ENCODE measurements at places on chromosomes 7 and 10.

GRCh38 chr7:77783111-77783510, 15.1 kb downstream of the TMEM60 start:
- H3K27ac ChIP-seq, result no peak overlapping the region
- peaks cover 59% of the 10 kb centered on the region for H3K36me3 ChIP-seq
- H3K27me3 ChIP-seq, result no peaks in the 10 kb centered on the region

- no peaks in the 10 kb centered on the region for H3K36me3 ChIP-seq
- no peak overlapping the region for H3K4me3 ChIP-seq
- no peaks in the 10 kb centered on the region for H3K27me3 ChIP-seq
- DNase-seq, result no peak
These were observed 202.8 kb downstream of the BMPER start for GRCh38 chr7:34108165-34108564.

- no peak for DNase-seq
- H3K4me3 ChIP-seq, result no peak overlapping the region
- H3K4me1 ChIP-seq, result no peaks in the 10 kb centered on the region
- no peaks in the 10 kb centered on the region for H3K36me3 ChIP-seq
- H3K27me3 ChIP-seq, result no peaks in the 10 kb centered on the region
- peak overlapping the region; percentile 16 for H3K27ac ChIP-seq
These were observed 78.8 kb upstream of the GSDME start for GRCh38 chr7:24836084-24836483.

DNA sequence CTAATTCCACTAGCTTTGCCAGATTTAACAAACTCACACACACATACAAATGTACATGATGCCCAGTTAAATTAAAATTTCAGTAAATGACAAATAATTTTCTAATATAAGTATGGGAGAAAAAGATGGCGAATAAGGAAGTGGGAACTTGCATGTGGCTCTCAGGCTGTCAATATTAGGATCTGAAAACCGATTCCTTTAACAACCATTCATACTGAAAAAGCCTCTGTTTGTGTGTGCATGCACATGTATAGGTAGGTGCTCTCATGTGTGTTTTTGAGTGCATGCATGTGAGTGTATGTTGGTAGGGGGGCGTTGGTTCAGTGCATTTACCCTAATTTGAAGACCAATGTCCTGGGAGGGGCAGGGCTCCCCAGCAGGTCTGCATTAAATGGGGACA, 125.3 kb downstream of the HTR7 start:
- no peak overlapping the region for H3K27ac ChIP-seq
- H3K4me3 ChIP-seq, result no peak overlapping the region
- no peak for DNase-seq
- H3K36me3 ChIP-seq, result no peaks in the 10 kb centered on the region

DNA sequence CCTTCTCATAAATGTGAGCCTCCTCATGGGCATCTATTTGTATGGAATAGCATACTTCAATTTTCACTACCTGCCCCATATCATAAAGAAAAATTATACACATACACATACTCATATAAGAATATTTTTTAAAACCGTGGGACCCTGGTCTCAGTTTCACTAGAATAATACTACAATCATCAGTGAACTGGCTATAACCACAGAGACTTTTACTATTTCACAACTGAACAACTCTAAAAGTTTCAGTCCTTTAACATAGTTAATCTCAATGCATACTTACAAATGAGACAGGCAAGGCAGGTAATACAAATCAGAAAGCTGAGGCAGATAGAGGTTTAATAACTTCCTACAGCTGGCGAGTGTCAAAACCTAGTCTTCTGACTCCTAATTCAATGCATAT, 83.1 kb downstream of the LRRN3 start:
- no peak overlapping the region for H3K27ac ChIP-seq
- H3K36me3 ChIP-seq, result no peaks in the 10 kb centered on the region
- H3K4me1 ChIP-seq, result no peaks in the 10 kb centered on the region
- no peaks in the 10 kb centered on the region for H3K27me3 ChIP-seq

DNA sequence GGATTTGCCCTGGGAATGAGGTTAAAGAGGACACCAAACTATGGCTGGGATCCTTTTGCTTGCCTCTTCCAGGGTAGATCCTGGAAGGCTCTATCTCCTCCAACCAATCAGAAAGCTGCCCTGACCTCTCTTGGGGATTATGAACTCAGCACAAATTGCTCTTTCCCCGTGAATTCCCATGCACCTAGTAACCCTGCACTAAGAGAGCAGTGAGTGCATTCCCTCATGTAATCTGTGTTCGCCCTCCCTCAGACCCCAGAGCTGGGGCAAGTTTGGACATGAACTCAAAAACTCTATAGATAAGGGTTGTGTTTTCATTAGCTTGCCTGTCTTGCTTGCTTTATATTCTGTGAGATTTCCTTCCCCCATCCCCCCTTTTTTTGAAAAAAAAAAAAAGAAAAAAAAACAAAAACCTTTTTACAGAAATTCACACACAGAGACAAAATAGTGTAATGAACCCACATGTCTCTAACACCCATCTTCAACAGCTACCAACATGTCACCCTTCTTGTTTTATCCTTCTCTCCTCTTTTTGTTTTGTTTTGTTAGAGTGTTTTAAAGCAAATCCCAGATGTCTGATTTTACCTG, 225.5 kb upstream of the TCF7L2 start:
- H3K36me3 ChIP-seq, result no peaks in the 10 kb centered on the region
- H3K4me3 ChIP-seq, result no peak overlapping the region
- DNase-seq, result no peak
- H3K4me1 ChIP-seq, result no peaks in the 10 kb centered on the region

DNA sequence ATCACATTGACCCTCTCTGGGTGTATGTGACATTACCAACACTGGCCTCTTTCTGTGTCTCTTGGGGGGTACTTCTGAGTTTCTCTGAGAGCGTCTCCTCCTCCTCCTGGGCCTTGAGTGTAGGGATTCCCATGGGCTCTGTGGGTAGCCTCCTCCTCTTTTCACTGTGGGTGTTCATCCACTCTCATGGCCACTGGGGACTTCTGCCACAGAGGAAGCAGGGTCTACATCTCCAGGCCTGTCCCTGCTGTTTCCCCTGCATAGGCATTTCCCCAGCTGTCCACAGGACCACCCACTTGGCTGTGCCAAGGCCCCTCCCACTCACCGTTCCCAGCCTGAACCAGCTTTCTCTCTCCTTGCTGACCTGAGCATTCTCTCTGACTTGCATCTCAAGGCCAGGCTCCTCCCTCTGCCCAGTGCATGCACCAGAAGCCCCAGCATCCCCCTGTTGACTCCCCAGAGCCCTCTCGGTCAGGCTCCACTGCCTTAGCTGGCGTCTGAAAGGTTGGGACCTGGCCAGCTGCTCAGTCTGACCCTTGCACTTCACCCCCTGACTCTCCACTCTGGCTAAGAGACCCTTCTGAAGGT, 487.6 kb downstream of the GLRX3 start:
- no peak overlapping the region for H3K27ac ChIP-seq
- DNase-seq, result no peak
- no peak overlapping the region for H3K4me3 ChIP-seq
- no peaks in the 10 kb centered on the region for H3K4me1 ChIP-seq
- no peaks in the 10 kb centered on the region for H3K36me3 ChIP-seq
- no peaks in the 10 kb centered on the region for H3K27me3 ChIP-seq

DNA sequence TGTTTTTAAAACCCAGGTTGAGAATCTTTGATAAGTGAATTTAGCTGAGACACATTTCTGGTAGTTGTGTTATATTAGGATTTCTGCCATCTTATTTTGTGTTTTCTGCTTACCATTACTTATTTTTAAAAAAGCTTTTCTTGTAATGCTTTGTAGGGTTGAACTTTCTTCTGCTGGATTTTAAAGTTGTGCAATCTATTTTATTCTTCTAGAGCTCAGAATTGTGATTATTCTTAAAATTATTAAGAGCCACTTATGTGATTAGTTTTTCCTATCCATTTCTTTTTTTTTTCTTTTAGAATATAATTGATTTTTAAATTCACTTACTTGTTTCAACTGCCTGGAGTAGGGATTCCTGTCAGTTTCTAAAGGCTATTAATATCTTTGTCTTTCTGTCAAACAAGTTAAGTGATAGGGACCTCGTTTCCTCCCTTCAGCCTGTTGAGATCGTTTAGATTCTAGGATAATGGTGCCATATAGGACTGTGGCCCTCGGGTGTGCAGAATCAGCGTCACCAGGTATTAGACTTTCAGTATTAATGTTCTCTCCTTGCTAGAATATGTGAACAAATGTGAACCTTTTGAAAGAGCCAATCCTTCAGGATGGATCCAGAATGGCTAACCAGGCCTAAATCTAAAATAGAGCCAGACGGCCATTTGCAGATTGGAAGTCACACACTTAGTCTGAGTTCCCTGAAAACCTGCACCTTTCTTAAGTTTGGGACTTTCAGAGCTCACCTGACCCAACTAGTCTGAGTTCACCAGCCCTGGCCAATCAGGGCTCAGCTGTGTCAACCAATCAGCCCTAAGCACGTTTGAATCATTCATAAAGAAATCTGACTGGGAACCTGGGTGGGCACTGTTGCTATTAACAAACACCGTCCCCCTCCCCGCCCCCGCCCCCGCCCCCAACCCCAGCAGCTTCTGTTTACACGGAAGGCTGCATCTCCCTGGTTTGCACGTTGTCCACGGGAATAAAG, 26.2 kb downstream of the CUX1 start:
- peaks cover 5% of the 10 kb centered on the region for H3K36me3 ChIP-seq
- no peak for DNase-seq
- no peaks in the 10 kb centered on the region for H3K4me1 ChIP-seq
- H3K27ac ChIP-seq, result no peak overlapping the region
- H3K27me3 ChIP-seq, result no peaks in the 10 kb centered on the region
